ENCODE measurements at places on chromosomes 5 and 9.

DNA sequence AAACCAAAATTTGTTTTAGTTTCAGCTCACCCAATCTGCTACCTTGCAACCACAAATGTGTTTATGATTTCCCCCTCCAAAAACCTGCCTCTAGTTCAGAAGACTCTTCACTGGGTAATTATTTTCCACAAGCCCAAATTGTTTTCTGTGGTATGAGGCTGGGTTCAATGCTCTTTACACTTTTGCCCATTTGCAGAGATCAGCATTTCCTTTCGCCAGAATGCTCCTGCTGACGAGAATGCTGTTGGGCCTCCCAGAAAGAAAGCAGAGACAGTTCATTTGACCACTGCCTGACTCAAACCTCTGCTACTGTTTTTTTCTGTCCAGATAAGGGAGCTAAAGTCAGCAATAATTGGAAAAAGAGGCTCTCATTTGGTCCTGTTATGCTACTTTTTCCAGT, 427.3 kb downstream of the PDE4D start:
- no peak for DNase-seq

- peak; percentile 8 for DNase-seq
Observed at GRCh38 chr5:96931605-96932004, 4.3 kb upstream of the LNPEP start.

GRCh38 chr9:73152543-73152844, 829 bp downstream of the ANXA1 start:
- DNase-seq = no peak

- DNase-seq = no peak
Observed at GRCh38 chr5:109868737-109869136, 179.0 kb downstream of the MAN2A1 start.

GRCh38 chr5:107919969-107920368, 249.2 kb upstream of the EFNA5 start:
- no peak for DNase-seq

DNA sequence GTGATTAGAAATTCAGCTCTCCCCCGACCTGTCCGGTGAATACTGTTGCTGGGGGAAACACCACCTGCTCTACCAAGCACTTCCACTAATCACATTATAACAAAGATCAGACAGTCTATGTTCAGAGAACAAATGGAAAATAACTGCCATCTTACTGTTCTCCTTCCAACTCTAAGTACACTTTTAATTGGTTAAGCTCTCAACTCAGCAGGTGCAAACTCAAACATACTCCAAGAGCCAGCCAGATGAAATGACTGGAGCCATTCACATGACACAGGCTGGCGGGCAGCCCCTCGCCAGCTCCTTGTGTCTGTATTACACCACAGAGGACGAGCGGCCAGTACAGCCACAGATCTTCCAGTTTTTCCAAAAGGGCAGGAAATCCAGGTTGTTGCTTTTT, 16.1 kb downstream of the LIFR start:
- no peak for DNase-seq

GRCh38 chr5:72156946-72157624, 49.8 kb downstream of the MAP1B start:
- no peak for DNase-seq

- no peak for DNase-seq
Observed at GRCh38 chr9:125346080-125346732, 84.6 kb downstream of the GAPVD1 start.

DNA sequence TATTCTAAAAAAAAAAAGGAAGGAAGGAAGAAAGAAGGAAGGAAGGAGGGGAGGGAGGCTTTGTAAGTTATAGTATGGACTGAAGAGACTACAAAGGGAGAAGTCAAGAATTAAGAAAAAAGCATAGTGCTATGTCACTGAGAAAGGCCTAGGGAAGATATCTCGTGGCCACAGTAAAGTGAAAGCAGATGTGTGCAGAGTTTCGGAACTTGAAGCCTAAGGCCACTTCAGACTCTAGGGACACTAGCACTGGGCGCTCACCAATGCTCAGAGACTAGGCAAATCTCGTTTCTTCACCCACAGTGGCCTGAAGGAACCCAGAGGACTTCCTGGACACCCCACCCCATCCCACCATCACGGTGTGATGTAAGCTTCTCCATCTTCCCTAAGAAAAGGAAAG, 181.4 kb upstream of the TRPM3 start:
- DNase-seq = no peak

GRCh38 chr9:86202338-86202882, 57.0 kb downstream of the C9orf153 start:
- peak; percentile 11 for DNase-seq

DNA sequence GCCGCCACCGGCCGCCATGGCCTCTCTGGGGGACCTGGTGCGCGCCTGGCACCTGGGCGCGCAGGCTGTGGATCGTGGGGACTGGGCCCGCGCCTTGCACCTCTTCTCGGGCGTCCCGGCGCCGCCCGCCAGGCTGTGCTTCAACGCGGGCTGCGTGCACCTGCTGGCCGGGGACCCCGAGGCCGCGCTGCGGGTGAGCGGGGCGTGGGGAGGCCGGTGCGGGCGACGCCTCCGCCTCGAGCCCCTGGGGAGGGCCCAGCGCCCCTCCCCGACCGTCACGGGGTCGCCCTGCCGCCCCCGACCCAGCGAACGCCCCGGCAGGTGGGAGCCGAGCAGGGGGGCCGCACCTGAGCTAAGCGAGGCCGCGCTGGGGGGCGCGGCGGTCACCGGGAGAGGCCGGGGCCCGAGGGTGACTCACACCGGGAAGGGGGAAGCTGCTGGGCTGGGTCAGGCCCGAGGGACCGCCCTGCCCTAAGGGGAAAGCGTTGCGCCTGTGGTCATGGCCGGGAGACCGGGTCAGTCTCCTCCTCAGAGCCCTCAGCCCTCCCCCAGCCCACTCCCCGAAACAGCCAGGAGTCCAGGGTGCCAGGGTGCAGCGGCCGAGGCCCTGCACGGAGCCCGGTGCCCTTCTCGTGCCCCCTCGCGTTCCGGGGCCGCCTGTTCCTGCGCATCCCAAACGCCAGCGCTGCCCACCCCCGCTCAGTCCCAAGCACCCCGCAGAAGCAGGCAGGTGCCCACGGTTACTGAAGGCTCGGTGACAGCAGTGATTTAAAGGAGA, 510 bp downstream of the NOXA1 start:
- peak; percentile 49 for DNase-seq

GRCh38 chr9:76395381-76395780, 1.2 kb upstream of the RFK start:
- DNase-seq = no peak

DNA sequence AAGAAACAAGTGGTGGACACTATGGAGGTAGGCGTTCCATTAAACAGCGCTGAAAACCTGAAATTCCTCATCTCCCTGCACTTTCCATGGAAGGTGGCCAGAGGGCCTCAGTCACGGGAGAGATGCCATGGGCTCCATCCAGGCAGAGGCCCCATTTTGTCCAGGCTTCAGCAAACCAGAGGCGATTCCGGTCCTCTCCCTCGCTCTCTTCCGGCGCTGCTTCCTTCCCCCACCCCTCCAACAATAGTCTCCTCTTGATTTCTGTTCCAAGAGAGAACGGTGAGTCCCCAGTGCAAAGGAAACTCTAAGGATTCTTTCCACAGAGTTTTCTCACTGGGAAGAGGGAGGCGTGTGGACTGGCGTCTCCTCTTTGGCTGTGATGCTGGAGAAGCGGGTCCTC, 7.5 kb downstream of the ZNF366 start:
- no peak for DNase-seq

GRCh38 chr5:146313027-146313426, 25.6 kb upstream of the POU4F3 start:
- no peak for DNase-seq

DNA sequence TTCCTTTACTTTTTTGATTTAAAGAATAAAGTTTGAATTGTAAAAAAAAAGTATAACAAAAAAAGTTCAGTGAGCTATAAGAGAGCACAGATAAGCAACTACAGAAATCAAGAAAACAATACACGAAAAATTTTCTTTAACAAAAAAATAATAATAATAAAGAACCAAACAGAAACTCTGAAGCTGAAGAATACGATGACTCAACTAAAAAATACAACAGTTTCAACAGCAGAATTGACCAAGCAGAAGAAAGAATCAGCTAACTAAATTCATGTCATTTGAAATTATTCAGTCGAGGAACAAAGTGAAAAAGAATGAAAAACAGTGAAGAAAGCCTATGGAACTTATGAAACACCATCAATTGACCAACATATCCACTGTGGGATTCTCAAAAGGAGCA, 177.7 kb downstream of the NDUFS4 start:
- no peak for DNase-seq

DNA sequence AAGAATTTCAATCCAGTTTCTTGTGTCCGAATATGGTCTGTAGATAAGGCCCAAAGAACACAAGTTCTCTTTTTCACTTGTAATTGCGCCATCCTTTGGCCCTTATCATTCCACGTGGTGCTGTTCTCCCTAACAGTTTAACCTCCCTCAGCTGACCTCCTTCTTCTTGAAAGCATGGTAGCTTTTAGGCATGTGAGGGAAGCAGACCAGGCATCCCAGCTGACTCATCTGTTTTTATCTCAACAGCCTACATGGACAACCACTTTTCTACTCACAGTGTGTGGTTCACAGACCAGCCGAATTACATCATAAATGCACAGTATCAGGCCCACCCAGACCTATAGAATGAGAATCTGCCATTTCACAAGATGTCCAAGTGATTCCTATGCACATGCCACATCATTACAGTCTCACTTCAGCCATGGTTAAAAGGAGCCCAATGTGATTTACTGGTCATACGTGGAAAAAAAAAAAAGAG, 26.9 kb upstream of the PLIN2 start:
- peak; percentile 57 for DNase-seq

GRCh38 chr5:83377131-83377865, 94.2 kb upstream of the VCAN start:
- DNase-seq = no peak

DNA sequence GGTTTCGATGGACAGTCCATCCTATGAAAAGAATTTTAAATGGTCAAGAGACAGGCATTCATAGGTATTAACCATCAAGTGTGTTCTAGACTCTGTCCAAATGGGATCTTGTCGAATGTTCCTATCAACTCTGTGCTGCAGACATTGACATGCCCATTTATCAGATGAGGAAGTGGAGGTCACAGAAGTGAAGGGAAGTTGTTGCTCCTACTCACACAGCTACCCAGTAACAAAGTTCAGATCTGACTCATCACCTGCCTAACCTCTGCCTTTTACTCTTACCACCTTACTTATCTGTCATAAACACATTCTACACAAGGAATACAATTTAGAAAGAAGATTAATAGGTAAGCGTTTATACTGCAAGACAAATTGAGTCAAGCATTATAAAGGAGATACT, 426.2 kb upstream of the BRINP1 start:
- DNase-seq = no peak

- no peak for DNase-seq
Observed at GRCh38 chr5:172906888-172907287, 52.3 kb upstream of the RPL26L1 start.

DNA sequence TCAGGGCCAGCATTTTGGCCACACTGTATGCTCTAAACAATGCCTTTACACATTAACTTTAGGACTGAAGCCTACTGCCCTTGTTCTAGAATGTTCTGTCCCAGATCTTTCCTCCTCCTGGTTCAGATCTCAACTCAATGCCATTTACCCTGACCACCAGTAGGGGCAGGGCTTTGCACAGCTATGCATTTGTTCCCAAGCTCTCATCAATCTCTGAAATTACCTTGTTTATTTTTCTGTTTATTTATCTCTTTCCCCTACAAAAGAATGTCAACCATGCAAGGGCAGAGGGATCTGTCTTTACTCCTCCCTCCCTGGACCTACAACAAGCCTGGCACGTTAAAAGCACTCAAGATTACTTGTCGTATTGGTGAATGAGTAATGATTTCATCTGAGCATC, 612.9 kb downstream of the BNC2 start:
- no peak for DNase-seq

- no peak for DNase-seq
Observed at GRCh38 chr5:84162695-84163094, 222.0 kb downstream of the EDIL3 start.

GRCh38 chr5:40428126-40428525, 251.6 kb upstream of the PTGER4 start:
- DNase-seq = peak; percentile 26

DNA sequence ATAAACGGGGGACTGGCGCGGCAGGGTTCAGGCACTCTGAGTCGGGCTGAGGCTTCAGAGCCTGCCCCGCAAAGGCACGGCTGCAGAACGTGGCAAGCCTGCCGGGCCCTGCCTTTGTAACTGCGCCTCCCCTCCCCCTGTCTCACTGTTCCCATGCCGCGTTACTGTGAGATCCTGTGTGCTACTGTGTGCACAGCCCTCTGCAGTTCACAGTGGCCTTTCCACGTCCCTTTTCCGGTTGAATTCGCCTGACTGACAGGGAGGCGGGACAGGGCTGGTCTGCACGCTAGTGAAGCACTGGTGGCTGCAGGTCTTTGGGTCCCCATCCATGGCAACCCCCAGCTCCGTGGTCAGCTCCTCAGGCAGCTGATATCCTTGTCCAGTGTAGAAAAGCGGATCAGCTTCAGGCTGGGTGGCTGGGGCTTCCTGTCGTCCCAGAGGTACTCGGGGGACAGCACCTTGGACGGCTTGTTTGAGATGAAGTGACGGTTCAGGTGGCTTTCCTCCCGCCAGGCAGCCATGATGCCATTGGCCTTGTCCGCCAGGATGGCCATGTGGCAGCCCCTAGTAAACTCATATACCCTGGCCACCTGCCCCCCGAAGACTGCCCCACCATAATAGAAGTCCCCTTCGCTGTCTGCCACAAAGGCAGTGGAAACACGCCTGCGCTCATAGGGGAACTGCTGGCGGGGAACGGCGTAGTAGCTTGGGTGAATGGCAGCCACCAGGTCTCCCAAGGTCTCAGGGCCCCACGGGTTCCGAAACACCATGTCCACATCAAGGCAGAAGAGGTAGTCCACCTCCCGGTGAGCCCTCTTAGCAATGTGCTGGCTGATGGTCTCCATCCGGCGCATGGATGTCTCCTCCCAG, 10.3 kb downstream of the GBGT1 start:
- no peak for DNase-seq

- DNase-seq = no peak
Observed at GRCh38 chr5:102666164-102666946, 88.8 kb upstream of the PAM start.

DNA sequence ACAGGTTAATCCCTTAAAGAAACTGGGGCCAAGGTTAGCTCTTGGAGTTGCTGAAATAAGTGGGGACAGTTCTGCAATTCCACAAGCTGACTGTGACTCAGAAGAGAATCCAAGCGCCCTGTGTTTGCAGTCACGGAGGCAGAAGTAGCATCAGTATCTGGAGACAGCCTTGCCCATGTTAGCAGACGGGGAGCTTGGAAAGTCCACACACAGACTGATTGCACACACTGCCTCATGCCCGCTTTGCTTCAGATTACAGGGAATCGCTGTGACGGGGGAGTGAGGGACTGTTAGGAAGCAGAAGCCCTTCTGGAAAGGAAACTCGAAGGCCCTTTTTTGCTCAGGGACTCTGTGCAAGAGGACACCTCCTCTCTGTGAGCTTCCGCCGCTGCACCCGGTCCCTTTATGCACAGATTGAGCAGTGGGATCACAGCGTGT, 30.9 kb upstream of the PPP1R26 start:
- DNase-seq = no peak

GRCh38 chr9:75429531-75430475, 341.5 kb downstream of the OSTF1 start:
- DNase-seq = no peak

- no peak for DNase-seq
Observed at GRCh38 chr9:130308081-130308571, 42.6 kb downstream of the HMCN2 start.
